G401 (cell line): ENCODE measurements at places on chromosomes 3 and 15.

DNA sequence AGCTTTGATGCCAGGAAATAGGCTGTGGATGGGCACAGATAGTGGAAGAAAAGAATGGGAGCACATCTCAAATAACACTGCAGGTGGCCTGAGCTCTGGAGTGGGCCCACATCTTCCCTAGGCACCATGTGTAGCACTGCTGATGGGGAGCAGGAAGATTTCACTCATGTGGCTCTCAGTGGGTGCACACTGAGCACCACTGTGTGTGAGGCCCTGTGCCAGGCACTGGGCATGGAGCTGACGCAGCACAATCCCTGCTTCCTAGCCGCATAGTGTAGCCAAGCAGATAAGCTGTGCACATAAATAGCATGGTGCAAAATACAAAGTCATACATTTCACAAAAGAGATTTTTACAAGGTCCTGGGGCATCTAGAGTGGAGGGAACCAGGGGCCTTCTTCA is 101.6 kb downstream of the MOBP start:
- peak; percentile 8 for DNase-seq

- DNase-seq = no peak
These were observed 19.6 kb upstream of the FBXO22 start for GRCh38 chr15:75884041-75884440.

GRCh38 chr3:63230146-63230545 is 48.0 kb upstream of the SYNPR start:
- peak; percentile 78 for DNase-seq

- peak; percentile 71 for DNase-seq
These were observed 2.1 kb upstream of the GNAT1 start for GRCh38 chr3:50189274-50189673.

GRCh38 chr3:147397875-147398812 is 8.2 kb downstream of the ZIC4 start:
- peak; percentile 61 for DNase-seq
